HT-29 (cell line): ENCODE measurements at places on chromosomes 2 and 18.

DNA sequence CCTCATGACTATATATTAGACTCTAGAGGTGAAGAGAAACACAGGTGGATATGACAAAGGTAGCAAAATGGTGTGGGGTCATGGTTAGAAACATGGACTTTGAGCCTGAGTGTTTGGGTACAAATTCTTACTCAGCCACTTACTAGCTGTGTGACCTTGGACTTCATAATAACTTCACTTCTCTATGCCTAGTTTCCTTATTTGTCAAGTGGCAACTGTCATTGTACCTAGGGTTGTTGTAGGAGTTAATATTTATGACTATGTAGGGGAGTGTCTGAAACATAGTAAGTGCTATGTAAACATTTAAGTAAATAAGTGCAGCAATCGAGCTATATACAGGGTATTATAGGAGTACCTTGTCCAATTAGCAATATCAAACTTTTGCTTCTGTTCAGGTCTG lies 49.7 kb upstream of the RAPH1 start:
- peak; percentile 29 for DNase-seq

DNA sequence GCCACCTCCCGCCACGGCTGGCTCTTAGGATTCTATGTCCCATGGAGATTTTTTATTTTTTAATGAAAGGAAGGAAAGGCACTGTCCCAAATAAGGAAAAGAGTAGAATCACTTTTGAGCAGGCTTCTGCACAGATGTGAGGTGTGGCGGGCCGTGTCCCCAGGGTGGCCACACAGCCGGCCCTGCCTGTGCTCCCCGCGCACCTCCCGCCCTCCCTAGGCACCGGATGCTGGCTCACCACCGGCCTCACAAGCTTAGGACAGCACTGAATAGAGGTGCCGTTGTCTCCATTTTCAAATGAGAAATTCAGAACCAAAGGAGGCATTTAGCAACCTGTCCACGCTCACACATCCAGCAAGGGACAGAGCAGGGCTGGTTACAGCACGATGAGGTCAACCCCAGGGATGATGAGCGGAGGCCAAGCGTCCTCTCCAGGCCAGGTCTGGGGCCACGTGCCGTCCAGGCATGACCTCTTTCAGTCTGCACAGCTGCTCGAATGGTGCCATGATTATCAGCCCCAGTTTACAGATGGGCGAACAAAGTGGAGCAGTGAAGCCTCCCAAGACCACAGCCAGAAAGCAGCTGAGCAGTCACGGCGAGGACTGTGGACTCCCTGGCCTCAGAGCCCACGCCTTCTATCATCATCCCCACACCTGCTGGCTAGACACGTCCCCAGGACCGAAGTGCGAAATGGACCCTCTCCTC lies 20.7 kb upstream of the TEX51 start:
- no peak for DNase-seq

- DNase-seq, result peak; percentile 29
Measured at GRCh38 chr18:78875016-78875777, 104.4 kb upstream of the SALL3 start.

- DNase-seq, result peak; percentile 71
Measured at GRCh38 chr2:61993422-61994024, 88.0 kb downstream of the COMMD1 start.

GRCh38 chr2:231853105-231853504 lies 66.9 kb downstream of the COPS7B start:
- no peak for DNase-seq

DNA sequence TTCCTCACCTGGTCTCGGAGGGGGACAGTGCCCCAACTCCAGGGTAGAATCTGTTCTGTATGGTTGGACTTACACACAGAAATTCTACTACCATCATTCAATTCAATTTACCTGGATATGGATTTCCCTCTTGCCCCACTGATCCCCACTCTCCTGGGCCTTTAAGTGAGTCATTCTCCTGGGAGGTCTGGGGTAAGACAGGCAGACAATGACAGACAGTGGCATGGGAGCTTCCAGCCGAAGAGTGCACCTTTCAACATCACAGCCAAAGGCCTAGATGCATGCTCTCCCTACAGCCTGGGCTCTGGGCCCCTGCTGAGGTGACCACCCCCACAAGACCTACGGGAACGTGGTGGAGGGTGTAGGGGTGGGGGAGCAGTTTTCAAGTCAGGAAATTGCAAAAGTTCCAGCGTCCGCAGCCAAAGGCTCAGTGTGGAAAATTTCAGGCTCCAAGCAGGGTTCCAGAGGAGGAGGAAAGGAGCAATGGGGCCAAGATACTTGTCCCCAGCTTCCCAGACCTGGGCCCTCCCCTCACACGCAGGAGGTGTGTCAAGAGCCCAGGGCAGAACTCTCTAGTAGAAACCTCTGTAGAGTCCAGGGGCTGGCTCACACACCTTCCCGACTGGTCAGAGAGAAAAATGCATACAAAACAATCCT lies 296.4 kb downstream of the CYP26B1 start:
- no peak for DNase-seq

- no peak for DNase-seq
Measured at GRCh38 chr2:166892397-166892796, 4.1 kb downstream of the XIRP2 start.

GRCh38 chr2:70527447-70528080 lies 26.1 kb downstream of the TGFA start:
- DNase-seq, result no peak

GRCh38 chr2:228688007-228688645 lies 506.6 kb upstream of the SPHKAP start:
- no peak for DNase-seq

DNA sequence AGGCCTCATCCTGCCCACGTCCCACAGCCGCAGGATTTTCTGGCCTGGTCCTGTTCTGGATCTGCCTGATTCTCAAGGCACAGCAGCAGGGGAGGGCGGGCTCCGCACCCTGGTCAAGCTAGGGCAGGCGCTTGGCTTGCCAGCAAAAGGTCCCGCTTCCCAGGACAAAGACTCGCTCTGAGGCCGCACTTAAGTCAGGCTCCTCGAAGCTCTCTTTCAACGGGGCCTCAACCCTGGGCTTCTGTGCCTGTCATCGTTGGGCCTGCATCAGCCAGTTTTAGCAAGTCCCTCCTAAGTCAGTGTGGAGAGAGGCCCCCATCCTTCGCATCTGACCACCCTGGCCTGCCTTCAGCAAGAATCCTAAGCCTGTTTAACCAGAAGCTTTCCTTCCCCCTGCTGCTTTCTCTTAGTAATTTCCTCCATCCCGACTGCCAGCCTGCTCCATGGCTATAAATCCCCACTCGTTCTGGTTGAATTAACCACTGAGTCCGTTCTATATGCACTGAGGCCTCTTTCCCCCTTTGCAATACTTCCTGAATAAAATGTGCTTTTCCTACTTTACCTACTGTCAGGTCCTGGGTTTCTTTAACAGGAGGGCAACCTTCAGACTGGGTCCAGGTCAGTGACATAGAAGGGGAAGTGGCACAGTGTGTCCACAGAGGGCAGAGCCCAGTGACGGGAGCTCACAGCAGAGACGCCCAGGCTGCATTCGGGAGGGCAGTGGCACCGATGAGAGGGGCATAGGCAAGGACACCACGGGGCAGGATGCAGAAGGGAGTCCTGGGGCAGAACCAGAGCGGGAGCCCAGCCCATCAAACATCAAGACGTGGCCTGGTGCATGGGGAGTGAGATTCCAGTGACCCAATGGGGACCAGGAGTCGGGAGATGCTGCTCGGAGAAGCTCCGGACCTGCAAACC lies 62.7 kb downstream of the SP110 start:
- DNase-seq, result no peak

DNA sequence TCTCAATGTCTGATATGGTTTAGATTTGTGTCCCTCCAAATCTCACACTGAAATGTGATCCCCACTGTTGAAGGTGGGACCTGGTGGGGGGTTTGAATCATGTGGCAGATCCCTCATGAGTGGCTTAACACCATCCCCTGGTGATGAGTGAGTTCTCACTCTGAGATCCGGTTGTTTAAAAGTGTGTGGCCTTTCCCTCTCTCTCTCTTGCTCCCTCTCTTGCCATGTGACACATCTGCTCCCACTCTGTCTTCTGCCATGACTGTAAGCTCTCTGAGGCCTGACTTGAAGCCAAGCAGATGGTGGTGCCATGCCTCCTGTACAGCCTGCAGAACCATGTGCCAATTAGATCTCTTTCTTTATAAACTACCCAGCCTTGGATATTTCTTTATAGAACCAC lies 108.8 kb downstream of the RBMS1 start:
- no peak for DNase-seq

DNA sequence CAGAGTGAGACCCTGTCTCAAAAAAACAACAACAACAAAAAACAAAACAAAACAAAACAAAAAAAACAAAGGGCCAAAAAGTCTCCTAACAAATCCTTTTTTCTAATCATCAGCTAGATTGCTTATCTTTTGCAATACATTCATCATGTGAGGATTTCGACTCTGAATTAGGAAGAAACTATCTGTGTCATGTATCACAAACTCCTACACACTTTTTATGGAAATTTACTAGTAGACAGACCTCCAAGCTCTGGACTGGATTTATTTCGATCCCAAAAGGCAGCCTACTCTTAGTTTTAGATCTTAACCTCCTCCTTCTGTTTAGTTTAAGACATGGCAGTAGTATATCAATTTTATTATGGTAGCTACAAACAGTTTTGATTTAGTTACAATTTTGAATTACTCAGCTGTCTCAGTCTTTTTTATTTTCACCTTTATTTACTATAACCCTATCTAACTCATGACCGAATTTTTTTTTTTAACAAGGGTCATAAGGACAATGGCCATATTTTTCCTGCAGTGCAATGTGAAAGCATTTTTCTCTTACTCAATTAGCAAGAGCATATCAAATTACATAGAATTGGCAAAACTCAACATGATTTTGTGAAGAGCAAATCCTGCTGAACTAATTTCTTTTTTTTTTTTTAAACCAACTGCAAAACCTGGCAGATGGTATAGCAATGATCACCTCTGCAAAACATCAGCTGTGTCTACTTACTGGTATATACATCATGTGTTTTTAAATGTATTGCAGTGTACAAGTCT lies 10.7 kb upstream of the CCDC88A start:
- no peak for DNase-seq

DNA sequence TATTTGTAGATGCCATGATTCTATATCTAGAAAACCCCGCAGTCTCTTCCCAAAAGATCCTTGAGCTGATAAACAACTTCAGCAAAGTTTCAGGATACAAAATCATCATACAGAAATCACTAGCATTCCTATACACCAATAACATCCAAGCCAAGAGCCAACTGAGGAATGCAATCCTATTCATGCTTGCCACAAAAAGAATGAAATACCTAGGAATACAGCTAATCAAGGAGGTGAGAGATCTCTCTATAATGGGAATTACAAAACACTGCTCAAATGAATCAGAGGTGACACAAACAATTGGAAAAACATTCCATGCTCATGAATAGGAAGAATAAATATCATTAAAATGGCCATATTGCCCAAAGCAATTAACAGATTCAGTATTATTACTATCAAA lies 551.4 kb upstream of the SLC39A10 start:
- no peak for DNase-seq

- DNase-seq, result peak; percentile 25
Measured at GRCh38 chr2:234451852-234452625, 44.8 kb downstream of the ARL4C start.

DNA sequence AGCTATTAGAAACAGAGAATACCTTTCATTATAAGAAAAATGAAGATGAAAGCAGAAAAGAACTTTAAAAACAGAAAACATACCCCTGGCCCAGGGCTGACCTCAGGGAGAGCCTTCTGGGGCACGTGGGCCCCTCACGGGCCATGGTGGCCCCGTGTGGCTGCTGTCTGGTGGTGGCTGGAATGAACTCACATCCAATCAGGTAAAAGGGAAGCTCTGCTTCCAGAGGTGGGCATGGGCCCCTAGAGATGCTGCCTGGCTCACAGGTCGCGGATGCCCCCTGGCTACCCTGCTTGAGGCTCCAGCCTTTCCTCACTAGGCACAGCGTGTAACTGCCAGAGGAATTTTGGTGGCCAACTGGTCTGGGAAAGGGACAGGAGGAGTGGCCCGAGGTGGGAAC lies 16.6 kb downstream of the SNORC start:
- DNase-seq, result no peak

- DNase-seq, result no peak
Measured at GRCh38 chr18:37184209-37184868, 355.4 kb downstream of the KIAA1328 start.

DNA sequence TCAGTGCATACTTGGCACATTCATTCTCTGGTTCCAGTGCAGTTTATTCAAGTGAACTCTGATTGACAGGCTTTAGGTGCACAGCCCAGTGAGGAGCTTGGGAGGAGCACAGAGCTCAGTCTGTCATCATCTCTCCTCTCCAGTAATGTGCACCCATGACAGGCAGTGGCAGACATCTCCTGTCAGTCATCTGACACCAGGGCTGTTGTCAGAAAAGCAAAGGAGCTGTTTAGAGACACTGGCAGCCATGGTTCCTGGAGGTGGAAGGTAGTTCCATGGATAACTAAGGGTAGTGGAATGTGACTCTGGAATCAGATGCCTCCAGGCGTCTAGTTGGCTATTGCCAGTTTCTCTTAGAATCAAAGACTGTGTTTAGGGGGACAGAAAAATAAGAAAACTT lies 308.8 kb downstream of the DCDC2C start:
- DNase-seq, result no peak

- DNase-seq, result no peak
Measured at GRCh38 chr2:2031101-2031500, 286.8 kb upstream of the PXDN start.

DNA sequence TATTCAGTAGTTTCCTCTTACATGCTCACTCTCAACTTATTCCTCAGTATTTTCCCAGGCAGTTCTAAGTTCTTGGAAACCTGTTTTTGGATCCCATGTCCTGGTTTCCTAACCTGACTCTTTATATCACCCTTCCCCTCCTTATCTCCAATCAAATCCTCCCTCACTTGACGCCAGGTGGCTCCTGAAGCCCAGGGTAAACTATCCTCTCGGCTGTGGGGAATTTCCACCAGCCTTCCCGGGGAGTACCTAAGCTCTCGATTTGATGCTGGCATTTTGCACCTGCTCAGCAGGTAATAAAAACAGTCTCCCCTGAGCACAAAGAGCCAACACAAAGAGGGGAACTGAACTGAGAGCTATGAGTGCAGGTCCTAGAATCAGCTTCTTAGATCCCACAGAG lies 538.0 kb downstream of the SLC4A3 start:
- DNase-seq, result peak; percentile 81

GRCh38 chr18:34330308-34330707 lies 105.6 kb upstream of the NOL4 start:
- DNase-seq, result no peak

DNA sequence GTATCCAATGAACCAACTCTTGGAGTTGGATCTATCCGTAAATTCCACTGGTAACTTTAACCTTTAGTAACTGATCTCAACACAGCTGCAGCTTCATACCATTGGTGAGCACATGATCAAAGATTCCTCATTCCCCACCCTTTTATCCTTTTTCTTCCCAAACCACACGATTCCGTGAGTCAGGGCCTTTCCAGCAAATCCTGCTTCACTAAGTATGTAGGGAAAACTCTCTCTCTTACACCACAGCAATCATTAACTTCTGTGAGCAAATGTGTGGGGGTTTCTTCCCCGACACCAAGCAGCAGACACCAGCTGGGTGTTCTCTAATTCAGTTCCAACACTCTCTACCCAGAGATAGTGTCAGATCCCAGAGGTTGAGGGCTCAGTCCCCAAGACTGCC lies 23.5 kb downstream of the ELP2 start:
- no peak for DNase-seq
